ENCODE measurements at places on chromosomes 3 and 15. TPM values are rescaled to one million over a fixed set of nuclear protein-coding genes. Genes with fewer than 3 reads are reported as not detected.

PSTPIP1 gene
- total RNA-seq = 0.56 TPM

MASP1 gene
- total RNA-seq = 6.2 TPM

IGSF10 gene
- under 0.01 TPM for total RNA-seq

C2CD4A gene
- total RNA-seq = 0.28 TPM

NR1I2 gene
- not detected for total RNA-seq

CLDN16 gene
- total RNA-seq = 0.38 TPM

RAB43 gene
- total RNA-seq = 14.2 TPM

CCR8 gene
- total RNA-seq = not detected

FES gene
- total RNA-seq = 15.7 TPM

Measured in regular cardiac myocyte (primary cell).